GM12865 (cell line): ENCODE measurements at places on chromosomes 6 and 20.

- no peak for DNase-seq
Measured at GRCh38 chr20:33433465-33434234, 9.9 kb downstream of the SNTA1 start.

GRCh38 chr6:124994648-124995047 lies 32.4 kb downstream of the RNF217 start:
- DNase-seq: no peak

DNA sequence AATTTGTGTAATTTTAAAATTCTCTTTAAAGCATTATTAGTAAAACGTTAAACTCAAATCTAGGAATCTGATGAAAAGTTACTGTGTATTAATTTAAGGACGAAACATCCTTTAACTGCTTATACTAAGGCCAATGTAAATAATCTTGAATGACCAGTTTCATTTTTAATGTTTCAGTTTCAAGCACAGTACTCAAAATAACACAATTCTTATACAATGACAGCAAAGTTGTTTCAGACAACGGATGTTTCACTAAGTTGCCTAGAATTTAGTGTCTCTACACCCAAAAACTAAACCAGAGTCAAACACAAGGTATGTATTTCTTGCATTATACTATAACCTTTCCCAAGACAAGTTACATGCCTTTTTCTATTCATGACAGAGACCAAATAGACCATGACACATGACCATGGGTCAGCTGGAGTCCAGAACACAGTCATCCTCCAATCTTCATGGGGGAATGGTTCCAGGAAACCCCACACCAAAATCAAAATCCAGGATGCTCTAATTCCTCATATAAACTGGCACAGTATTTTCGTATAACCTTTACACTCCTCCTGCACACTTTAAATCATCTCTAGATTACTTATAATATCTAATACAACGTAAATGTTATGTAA lies 7.7 kb downstream of the PHIP start:
- DNase-seq: peak; percentile 65

GRCh38 chr6:158970640-158971275 lies 29.2 kb downstream of the RSPH3 start:
- DNase-seq: no peak
